ENCODE measurements at places on chromosomes 7 and 10.

GRCh38 chr7:145152589-145152988, 316.7 kb upstream of the TPK1 start:
- no peaks in the 10 kb centered on the region for H3K27me3 ChIP-seq
- DNase-seq: no peak
- H3K27ac ChIP-seq: no peak overlapping the region
- no peak overlapping the region for H3K4me3 ChIP-seq

DNA sequence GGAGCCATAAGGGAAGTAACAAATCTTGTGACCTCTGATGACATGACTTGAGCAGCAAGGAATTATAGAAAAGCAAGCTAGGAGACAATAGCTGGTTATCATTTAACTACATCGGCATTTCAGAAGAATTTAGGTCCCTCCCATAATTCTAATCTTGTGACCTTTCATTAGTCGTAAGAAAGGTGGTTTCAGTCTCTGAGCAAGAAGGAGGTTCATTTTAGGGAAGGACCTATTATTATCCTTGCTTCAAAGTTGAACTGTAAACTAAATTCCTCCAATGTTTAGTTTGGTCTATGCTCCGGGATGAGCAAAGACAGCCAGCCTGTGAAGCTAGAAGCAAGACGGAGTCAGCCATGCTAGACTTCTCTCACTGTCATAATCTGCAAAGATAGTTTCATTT, 159.6 kb downstream of the SLC16A9 start:
- no peaks in the 10 kb centered on the region for H3K4me1 ChIP-seq
- no peak overlapping the region for H3K27ac ChIP-seq
- no peak overlapping the region for H3K4me3 ChIP-seq
- H3K27me3 ChIP-seq: no peaks in the 10 kb centered on the region

GRCh38 chr10:63707254-63707910, 186.2 kb downstream of the REEP3 start:
- H3K27ac ChIP-seq: no peak overlapping the region
- DNase-seq: peak; percentile 81
- H3K36me3 ChIP-seq: no peaks in the 10 kb centered on the region
- H3K27me3 ChIP-seq: no peaks in the 10 kb centered on the region
- no peak overlapping the region for H3K4me3 ChIP-seq
- peaks cover 2% of the 10 kb centered on the region for H3K4me1 ChIP-seq

DNA sequence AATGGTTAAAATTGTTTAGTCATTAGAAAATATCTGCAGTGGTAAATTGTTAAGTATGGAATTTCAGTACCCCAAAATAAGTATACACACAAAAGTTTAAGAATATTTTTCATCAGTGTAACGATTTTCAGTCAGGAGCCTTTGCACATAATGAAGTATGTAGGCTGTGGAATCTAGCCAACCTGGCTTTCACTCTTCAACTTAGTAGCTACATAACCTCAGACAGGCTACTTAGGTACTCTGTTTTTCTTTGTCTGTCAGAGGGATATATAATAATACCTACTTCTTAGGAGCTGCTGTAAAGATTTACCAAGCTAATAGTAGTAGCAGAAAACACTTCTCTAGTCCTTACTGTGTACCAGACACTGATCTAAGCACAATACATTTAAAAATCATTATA, 137.5 kb downstream of the ZEB1 start:
- DNase-seq: no peak
- no peaks in the 10 kb centered on the region for H3K36me3 ChIP-seq
- no peak overlapping the region for H3K4me3 ChIP-seq
- no peak overlapping the region for H3K27ac ChIP-seq
- no peaks in the 10 kb centered on the region for H3K27me3 ChIP-seq

- H3K27me3 ChIP-seq: no peaks in the 10 kb centered on the region
- no peaks in the 10 kb centered on the region for H3K36me3 ChIP-seq
- H3K4me1 ChIP-seq: peaks cover 12% of the 10 kb centered on the region
- H3K4me3 ChIP-seq: no peak overlapping the region
- H3K27ac ChIP-seq: peak overlapping the region; percentile 44
Measured at GRCh38 chr7:124796771-124797170, 31.2 kb upstream of the GPR37 start.

- DNase-seq: no peak
- H3K4me1 ChIP-seq: no peaks in the 10 kb centered on the region
- H3K27ac ChIP-seq: no peak overlapping the region
Measured at GRCh38 chr7:157574120-157574825, 237.5 kb downstream of the DNAJB6 start.

GRCh38 chr7:75737856-75738603, 711 bp downstream of the HIP1 start:
- no peak for DNase-seq
- H3K4me1 ChIP-seq: peaks cover 5% of the 10 kb centered on the region
- no peaks in the 10 kb centered on the region for H3K27me3 ChIP-seq
- peak overlapping the region; percentile 94 for H3K4me3 ChIP-seq
